ENCODE measurements at places on chromosomes 1 and 21. TPM values are rescaled to one million over a fixed set of nuclear protein-coding genes. Genes with fewer than 3 reads are reported as not detected.

GRCh38 chr1:59878370-59878769 lies 48.2 kb downstream of the CYP2J2 start:
- DNase-seq = no peak

SGIP1 gene
- 3.5 TPM for polyA plus RNA-seq

GRCh38 chr1:202844259-202844658 lies 33.5 kb downstream of the PCAT6 start:
- no peak for DNase-seq

GRCh38 chr1:193285641-193286040 lies 99.2 kb upstream of the B3GALT2 start:
- no peak for DNase-seq

DNA sequence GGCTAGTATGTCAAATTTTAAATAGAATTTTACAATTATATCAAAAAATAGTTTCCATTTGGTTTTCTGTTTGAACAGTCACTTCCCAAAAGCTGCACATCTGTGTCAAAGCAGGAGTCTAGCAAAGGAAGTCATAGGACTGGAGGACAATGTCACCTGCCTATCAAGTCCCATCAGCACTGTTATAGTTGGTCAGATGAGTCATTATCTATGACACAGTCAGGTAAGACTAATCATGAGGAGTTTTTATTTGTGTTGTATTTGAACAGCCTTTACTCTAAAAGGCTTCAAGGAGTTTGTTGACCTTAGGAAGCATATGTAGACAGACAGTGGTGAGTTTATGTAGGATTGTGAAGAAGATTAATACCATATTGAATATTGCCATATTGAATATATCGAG lies 74.2 kb upstream of the QSOX1 start:
- DNase-seq = no peak

DNA sequence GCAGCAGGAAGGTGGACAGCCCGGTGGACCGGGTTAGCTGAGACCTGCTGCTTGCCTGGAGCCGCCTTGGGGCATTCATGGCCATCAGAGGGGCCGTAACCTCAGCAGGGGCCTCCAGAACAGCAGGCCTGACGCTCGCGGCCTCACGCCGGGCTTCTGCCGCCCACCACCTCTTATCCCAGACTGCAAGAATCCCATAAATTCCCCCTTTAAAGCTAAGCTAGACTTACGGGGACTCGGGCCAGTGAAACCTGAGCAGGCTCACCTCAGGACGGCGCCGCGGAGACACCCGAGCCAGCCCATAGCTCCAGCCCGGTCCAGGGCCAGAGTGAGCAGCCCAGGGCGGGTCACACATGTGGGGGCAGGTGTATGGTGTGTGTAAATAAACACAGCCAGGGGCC lies 132.3 kb downstream of the GLIS1 start:
- no peak for DNase-seq

- DNase-seq = no peak
Observed at GRCh38 chr1:203057911-203058675, 27.7 kb downstream of the MYOG start.

NUCKS1 gene
- polyA plus RNA-seq = 28.4 TPM

DNA sequence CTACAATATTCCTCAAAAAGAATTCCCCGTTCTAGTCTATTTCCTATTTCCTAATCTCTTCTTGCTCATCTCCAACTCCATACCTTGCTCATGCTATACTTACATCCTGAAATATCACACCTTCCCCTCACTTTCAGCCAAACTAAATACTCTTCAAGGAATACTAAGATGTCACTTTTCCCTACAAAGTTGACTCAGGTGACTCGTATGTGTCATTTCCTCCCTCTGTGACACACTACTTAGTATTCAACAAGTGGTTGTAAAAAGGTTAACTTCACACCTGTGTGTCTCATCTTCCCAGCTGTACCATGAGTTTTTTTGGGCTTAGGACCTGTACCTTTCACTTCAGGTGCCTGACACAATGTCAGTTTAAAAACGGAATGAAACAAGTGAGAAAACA lies 81.9 kb upstream of the LBR start:
- DNase-seq = no peak

LCE1A gene
- polyA plus RNA-seq = not detected

DNA sequence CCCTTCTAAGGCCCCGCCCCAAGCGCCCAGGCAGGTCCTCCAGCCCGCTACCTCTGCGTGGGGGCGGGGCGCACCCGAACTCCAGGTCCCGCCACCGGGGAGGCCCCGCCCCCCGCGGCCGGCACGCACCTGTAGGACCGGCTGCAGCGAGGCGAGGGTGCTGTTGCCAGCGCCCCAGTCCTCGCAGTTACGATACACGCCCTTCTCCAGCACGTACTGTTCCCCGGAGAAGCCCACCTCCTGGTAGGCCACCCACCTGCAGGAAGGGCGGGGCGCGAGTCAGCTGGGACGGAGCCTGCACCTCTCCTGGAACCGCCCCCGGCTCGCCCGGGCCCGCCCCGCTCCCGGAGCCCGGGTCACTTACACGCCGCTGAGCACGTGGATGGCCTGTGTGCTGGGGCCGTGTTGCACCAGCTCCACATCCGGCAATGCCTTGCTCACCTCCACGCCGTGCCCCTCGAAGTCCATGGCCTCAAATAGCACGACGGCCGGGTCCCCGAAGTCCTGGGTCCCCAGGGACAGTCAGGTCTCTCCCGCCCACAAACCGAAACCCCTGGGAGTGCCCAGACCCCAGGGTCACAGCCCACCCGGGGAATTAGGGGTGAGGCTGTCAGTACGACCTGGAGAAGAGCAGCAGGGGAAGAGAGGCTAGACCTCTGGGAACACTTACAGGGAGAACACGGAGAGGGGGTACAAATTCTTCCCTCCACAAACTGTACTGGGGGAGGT lies 17.3 kb downstream of the CRYBG2 start:
- peak; percentile 95 for DNase-seq

DNA sequence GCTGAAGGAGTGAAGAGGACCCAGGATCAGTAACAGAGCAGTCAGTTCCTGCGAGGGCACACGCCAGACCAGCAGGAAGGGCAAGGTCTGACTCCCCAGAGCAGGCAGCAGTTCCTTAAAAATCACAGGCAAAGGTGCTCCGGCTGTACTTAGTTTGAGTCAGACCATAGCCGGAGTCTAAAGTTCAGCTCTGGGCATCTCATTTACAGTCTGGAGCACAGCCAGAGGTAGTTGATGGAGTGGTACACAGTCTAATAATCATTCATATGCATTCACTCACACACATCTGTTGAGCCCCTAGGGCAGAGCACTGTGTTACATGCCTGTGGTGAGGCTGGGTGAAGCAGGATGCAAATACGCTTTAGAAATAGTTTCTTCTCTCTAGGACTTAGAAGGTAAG lies 7.3 kb upstream of the AMIGO1 start:
- DNase-seq = peak; percentile 58

DNA sequence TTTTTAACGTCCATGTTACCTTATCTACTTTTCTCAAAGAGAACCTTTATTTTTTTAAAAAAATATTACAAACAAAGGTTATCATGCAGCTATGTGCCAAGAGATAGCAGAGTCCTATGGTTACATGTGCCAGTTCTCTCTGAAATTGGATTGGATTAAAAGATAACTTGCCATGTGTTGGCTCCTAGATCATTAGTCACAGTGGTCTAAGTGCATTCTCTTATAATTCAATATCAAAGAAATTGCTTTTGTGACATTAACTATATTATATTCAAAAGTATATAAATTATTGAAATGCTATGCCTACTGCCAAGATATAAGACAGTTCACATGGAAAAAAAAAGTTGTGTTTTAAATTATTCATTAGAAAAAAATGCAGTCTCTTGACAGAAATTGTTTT lies 494.2 kb downstream of the NEGR1 start:
- no peak for DNase-seq

BGLAP gene
- polyA plus RNA-seq = 3.3 TPM

CRABP2 gene
- polyA plus RNA-seq = 195 TPM

GRCh38 chr1:245205864-245206263 lies 51.1 kb downstream of the KIF26B start:
- DNase-seq = peak; percentile 64

DNA sequence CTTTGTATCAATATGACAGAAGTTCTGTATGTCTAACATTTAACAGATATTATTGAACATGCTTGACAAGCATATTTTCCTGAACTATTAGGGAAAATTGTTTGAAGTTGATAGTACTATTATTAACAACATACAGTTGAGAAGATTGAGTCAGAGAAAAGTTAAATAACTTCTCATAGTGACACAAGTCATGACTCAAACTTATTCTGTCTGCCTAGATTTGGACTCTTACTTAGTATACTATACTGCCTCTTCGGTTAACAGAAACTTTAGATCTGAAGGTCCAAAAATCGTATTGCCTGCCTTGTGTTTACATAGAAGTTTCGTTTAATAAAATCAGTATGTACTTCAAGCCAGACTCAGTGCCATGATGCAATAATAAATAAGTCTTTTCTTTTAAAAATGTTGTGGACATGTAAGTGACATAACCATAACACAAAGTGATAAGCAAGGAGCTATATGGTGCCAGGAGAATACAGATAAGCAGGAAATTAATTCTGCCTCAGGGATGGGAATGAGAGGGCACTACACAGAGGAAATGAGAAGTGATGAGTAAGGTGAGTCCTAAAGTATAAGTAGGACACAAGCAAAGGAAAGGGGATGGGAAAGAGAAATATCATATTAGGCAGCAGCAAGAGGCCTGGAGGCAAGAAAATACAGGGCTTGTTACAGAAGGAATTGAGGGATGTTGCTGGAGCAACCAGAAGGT lies 48.1 kb downstream of the LHX9 start:
- no peak for DNase-seq

DNA sequence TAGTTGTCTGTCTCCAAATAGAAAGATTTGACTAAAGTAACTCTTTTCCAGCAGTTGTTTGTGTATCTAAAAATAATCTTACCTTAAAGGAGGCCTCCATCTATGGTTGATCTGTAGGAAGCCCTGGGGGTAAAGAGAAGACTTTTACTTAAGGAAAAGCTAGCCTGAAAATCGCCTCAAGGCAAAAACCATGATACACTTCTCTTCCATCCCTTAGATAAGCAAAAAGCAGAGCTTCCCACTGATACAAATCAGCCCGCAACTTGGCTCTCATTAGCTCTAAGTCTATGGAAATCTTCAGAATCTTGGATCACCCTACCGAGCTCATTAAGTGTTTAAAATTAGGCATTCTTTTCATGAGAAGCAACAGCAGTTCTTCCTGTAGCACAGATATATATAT lies 576.9 kb upstream of the PTBP2 start:
- no peak for DNase-seq

- DNase-seq = no peak
Observed at GRCh38 chr1:204225841-204226735, 12.3 kb upstream of the GOLT1A start.

SPRR3 gene
- 0.72 TPM for polyA plus RNA-seq

DNA sequence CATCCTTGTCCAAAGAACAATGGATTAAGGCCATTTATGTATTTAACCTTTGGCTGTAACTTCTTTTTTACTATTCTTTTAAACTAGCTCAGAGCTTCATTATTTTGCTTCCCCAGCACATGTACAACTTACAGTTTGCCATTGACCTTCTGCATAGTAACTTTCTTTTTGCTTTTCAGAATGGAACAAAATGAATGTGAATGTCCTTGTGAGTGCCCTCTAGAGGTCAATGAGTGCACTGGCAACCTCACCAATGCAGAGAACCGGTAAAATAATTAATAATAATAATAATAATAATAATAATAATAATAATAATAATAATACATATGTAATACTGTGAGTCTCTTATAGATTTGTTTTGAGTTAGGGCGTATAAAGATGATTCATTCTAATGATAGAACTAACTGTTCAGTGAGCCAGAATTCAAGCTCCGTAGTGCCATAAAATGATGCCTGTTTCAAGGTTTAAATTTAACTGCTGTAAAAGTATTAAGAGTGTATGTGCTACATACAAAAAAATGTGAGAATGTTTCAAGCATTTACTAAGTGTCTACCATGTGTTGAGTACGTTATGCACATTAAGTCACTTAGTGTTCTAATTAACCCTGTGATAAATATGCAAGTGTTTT lies 69.0 kb upstream of the RAVER2 start:
- DNase-seq = peak; percentile 37

TNNT2 gene
- polyA plus RNA-seq = 55.1 TPM

- DNase-seq = peak; percentile 54
Observed at GRCh38 chr1:164611754-164612642, 53.0 kb downstream of the PBX1 start.

- DNase-seq = no peak
Observed at GRCh38 chr21:33541105-33541711, 709 bp downstream of the GART start.

TRPM2 gene
- polyA plus RNA-seq = 0.25 TPM

DNA sequence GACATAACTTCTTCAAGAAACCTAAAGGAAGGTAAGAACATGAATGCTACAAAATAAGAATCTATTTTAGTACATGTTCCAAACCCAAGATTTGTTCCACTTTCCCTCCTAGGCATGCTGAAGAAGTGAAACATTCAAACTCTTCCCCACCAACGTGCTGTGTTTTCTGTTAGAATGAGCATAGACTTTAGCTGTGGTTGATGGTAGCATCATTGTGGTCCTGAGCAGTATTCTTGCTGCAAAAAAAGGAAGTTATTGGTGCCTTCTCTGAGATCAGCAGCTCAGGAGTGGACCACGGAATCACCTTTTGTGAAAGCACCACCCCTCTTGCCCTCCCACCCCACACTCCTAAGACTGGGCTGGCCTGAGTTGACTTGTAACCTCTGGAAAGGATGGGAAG lies 100.4 kb upstream of the POGK start:
- DNase-seq = no peak

GRCh38 chr1:175885326-175885725 lies 141.9 kb upstream of the TNR start:
- DNase-seq = peak; percentile 31

GRCh38 chr1:200962631-200963030 lies 60.9 kb downstream of the KIF21B start:
- peak; percentile 2 for DNase-seq

- no peak for DNase-seq
Observed at GRCh38 chr1:171754353-171754705, 12.5 kb upstream of the VAMP4 start.

PLEKHN1 gene
- 2.4 TPM for polyA plus RNA-seq

GRCh38 chr1:199937661-199938060 lies 89.8 kb upstream of the NR5A2 start:
- DNase-seq = no peak

- no peak for DNase-seq
Observed at GRCh38 chr21:20026543-20026942, 971.7 kb upstream of the NCAM2 start.

- no peak for DNase-seq
Observed at GRCh38 chr1:239924741-239925350, 166.8 kb upstream of the FMN2 start.

KRTAP13-1 gene
- polyA plus RNA-seq = not detected

NSUN4 gene
- 21.2 TPM for polyA plus RNA-seq

All from hepatocyte (in vitro differentiated cells).